Right ventricle myocardium inferior (tissue), 1 donor: ENCODE measurements at places on chromosomes 6 and 20.

- DNase-seq = no peak
Observed at GRCh38 chr20:18191306-18191705, 53.6 kb downstream of the KAT14 start.

DNA sequence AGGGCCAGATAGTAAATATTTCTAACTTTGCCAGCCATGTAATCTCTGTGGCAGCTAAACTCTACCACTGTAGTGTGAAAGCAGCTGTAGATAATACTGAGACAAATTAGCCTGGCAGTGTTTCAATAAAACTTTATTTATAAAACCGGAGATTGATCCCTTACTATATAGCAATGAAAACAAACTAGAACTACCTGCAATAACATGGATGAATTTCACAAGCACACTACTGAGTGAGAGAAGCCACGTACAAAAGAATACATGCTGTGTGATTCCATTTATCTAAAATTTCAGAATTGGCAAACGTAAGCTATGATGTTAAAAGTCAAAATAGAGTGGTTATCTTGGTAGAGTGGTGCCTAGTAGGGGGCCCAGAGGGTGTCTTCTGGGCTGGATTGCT lies 198.7 kb upstream of the SGK1 start:
- DNase-seq = no peak

- no peak for DNase-seq
Observed at GRCh38 chr6:161166677-161167076, 107.2 kb downstream of the AGPAT4 start.

DNA sequence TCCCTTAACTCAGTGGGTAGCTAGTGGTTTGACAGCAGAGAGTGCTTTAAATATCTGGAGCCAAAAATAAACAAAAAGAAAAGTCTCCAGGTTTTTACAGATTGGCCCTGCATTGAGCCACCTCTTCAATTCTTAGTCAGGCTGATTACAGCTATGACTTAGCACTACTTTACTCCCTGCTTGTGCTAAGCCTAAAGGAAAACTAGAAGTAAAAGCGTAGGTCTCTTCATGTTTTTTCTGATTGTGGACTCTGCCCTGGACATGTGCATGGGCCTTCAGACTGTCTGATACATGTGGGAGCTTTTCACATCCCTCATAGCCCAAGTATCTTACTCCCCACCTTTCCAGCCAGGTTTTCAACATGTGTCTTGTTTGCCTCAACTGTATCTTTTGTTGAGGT lies 33.3 kb downstream of the KPNA5 start:
- no peak for DNase-seq

DNA sequence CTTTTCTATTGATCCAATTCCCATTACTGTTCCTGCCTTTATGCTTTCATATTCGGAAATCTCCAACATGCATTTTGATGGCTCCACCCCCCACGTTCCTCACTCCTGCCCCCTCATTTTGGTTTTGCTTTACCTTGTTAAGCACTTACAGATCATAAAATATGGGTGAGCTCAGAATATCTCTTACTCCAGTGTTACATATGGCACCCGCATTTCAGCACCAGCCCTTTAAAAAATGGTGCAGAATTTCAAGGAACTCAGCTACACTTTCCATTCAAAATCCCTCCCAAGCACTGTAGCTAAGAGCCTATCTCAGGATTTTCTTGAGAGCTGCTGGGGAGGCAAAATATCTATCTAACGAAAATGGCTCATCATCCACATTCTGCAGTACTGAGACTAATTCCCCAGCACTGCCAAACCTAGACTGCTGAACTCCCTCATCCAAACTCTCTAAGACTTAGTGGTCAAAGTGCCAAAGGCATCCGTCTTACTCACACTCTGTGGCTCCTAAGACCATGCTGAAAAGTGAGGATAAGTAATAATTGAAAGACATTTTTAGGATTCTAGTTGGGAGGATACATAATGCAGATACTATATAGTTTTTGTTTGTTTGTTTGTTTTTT lies 7.8 kb downstream of the SGK1 start:
- DNase-seq = no peak

GRCh38 chr6:82711105-82711827 lies 347.6 kb downstream of the TPBG start:
- DNase-seq = no peak

GRCh38 chr6:142682985-142683384 lies 262.0 kb downstream of the HIVEP2 start:
- no peak for DNase-seq

DNA sequence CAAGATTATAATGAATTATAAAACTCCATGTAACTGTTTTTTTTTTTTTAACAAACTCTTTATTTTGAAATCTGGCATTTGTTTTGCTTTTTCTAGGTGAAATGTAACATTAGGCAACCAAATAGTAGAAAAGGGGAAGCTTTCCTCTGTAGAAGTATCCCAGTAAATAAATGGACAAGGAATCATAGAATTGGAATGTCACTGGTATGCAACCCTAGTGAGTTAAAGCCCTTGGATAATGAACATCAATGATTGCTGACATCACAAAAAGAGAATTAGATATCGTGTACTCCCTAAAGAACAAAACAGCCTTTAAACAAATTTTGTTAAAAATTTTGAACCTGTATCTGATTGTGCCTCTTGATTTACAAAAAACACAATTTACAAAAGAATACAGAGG lies 93.9 kb upstream of the OGFRL1 start:
- DNase-seq = no peak

GRCh38 chr6:132023490-132023889 lies 72.3 kb upstream of the CCN2 start:
- no peak for DNase-seq

DNA sequence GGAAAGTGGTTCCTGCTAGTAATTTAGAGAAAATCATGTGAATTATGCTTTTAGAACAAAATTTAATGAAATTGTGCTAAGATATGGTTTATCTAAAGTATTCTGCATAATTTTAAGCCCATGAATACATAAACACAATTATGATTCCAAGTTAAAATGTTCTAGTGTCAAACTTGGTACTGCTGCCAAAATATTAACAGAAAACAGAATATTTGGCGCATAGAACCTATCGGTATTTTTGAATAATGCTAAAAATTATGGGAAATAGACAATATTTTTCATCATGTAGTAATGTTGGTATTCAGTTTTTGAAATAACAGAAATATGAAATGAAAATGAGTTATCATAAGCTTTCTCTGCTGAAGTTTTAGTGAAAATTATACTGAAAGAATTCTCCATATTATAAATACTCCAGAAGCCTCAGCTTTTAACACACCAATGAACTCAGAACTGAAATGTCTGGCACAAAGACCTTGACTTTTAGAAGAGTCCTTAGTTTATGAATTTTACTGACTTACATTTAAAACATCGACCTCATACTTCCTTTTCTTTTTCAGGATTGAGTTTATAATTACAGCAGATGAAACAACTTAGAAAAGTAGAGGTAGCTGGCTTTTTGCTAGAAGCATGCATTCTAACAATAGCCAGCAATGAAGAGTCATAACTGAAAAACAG lies 1192.3 kb upstream of the GJE1 start:
- DNase-seq = no peak

GRCh38 chr6:116997496-116997895 lies 120.5 kb downstream of the RFX6 start:
- DNase-seq = no peak

- no peak for DNase-seq
Observed at GRCh38 chr6:144678844-144679243, 393.7 kb downstream of the UTRN start.

DNA sequence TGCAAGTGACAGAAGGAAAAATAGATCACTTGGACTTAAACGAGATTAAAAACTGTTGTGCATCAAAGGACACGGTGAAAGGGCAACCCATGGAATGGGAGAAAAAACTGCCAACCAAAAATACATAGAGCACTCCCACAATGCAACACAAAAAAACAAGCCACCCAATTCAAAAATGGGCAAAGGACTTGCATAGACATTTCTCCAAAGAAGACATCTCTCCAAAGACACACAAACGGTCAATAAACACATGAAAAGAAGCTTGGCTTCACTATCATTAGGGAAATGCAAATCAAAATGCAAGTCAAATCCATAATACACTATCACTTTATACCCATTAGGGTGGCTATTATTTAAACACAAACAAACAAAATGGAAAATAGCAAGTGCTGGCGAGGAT lies 45.0 kb downstream of the PXDC1 start:
- DNase-seq = no peak

GRCh38 chr20:10281911-10282310 lies 63.3 kb downstream of the SNAP25 start:
- DNase-seq = no peak

- no peak for DNase-seq
Observed at GRCh38 chr6:101284131-101284530, 109.4 kb upstream of the GRIK2 start.

GRCh38 chr6:15264902-15265761 lies 19.3 kb downstream of the JARID2 start:
- DNase-seq = no peak

- no peak for DNase-seq
Observed at GRCh38 chr20:54123587-54124180, 50.1 kb downstream of the CYP24A1 start.

- DNase-seq = no peak
Observed at GRCh38 chr6:113039005-113039404, 691.9 kb downstream of the RFPL4B start.

GRCh38 chr6:43204271-43205105 lies 22.5 kb downstream of the CUL9 start:
- DNase-seq = no peak

GRCh38 chr20:45059022-45059728 lies 41.8 kb downstream of the KCNS1 start:
- no peak for DNase-seq

GRCh38 chr6:135617222-135617621 lies 119.7 kb upstream of the AHI1 start:
- no peak for DNase-seq

DNA sequence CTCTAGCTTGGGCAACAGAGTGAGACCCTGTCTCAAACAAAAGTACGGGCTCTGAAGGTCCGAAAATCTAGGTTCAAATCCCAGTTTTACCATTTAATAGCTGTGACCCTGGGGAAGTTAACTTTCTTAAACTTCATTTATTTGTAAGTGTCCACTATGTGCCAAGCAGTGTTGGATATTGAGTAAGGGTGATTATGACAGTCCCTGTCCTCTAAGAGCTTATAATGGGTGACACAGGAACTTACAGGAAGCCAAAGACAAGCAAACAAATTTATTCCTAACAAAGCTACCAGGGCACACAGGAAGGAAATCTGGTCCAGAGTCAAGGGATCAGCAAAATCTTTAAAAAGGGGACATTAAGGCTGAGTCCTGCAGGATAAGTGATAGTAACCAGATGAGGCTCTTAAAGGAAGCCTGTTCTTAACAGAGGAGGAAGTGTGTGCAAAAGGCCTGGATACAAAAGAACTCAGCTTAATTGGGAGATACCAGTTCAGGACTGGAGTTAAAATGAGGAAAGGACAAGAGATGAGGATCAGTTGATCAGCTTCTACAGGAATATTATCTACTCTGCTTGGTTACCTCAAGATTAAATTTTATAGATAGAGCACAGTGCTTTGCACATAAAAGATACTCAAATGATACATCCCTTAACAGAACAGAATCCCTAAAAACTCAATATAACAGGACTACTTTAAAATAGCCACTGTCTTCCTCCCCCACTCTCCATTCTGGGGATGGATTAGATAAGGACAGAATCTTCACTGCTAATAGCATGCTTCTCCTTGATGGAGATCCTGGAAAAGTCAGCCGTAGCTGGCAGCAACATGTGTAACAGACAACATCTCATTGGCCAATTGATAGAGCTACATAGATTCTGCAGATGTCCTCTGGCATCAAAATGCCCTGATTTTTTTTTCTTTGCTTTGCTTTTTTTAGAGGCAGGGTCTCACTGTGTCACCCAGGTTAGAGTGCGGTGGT lies 6.1 kb downstream of the SNX3 start:
- DNase-seq = no peak
